ENCODE measurements at places on chromosomes 7 and 10. TPM values are rescaled to one million over a fixed set of nuclear protein-coding genes. Genes with fewer than 3 reads are reported as not detected.

KCP gene
- total RNA-seq, result 1.8 TPM

GRK5 gene
- total RNA-seq, result 2.5 TPM

IQUB gene
- total RNA-seq, result 0.96 TPM

SORCS3 gene
- total RNA-seq, result 0.82 TPM

- H3K36me3 ChIP-seq, result no peaks in the 10 kb centered on the region
- no peaks in the 10 kb centered on the region for H3K4me1 ChIP-seq
- H3K27me3 ChIP-seq, result no peaks in the 10 kb centered on the region
- no peak overlapping the region for H3K4me3 ChIP-seq
Measured at GRCh38 chr7:94556028-94556427, 46.4 kb downstream of the CASD1 start.

- H3K27me3 ChIP-seq, result no peaks in the 10 kb centered on the region
- no peak overlapping the region for H3K4me3 ChIP-seq
- no peaks in the 10 kb centered on the region for H3K36me3 ChIP-seq
Measured at GRCh38 chr7:53351681-53352080, 316.2 kb downstream of the POM121L12 start.

GRCh38 chr7:117572856-117573620 is 93.2 kb downstream of the CFTR start:
- H3K27me3 ChIP-seq, result no peaks in the 10 kb centered on the region
- no peaks in the 10 kb centered on the region for H3K4me1 ChIP-seq
- H3K27ac ChIP-seq, result no peak overlapping the region
- H3K36me3 ChIP-seq, result no peaks in the 10 kb centered on the region
- H3K4me3 ChIP-seq, result no peak overlapping the region

DNA sequence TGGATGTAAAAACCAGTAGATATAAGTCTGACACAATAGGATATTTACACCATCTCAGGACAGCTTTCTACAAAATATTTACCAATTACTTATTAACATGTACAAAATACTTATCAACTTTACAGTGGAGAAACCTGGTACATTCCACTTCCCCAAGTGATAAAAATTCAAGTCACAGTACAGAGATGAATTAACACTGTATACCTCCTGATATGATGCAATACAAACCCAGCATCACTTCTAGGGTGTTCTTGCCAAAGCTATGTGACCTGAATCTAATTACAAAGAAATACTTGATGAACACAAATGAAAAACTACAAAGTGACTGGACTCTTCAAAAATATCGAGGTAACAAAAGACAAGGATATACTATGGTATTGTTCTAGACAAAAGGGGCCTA is 156.4 kb upstream of the FGFR2 start:
- H3K36me3 ChIP-seq, result no peaks in the 10 kb centered on the region
- H3K4me3 ChIP-seq, result no peak overlapping the region
- no peaks in the 10 kb centered on the region for H3K4me1 ChIP-seq
- no peak for DNase-seq

GRCh38 chr10:31345886-31346285 is 26.9 kb downstream of the ZEB1 start:
- DNase-seq, result no peak
- no peak overlapping the region for H3K27ac ChIP-seq
- no peaks in the 10 kb centered on the region for H3K27me3 ChIP-seq
- no peaks in the 10 kb centered on the region for H3K36me3 ChIP-seq

DNA sequence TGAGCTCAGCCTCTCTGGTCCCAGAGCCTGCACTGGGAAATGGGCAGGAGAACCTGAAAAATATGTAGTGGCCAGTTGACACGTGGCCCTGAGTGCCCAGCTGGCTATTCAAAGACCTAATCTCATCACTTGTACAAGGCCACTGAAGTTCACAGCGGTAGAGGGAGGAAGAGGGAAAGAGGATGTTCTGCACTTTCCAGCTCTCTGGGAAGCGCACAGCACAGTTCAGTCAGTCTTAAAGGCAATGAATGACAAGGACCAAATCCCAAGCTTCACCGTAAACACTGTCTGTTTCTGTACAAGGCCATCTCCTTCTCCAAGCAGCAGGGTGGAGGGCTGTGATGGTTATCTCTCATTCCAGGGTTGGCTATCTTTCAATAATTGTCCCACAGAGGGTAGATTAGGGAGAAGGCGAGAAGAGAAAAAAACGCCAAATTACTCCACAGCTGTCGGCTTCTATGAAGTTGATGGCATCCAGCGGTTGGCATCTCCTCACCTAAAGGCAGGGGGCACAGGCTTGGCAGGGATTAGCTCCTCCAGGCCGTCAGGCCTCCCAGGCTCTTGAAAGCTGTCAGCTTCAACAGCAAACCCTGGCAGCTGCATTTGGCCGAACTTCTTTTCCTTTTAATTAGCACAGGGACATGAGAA is 10.6 kb downstream of the SFMBT2 start:
- no peaks in the 10 kb centered on the region for H3K36me3 ChIP-seq
- H3K27ac ChIP-seq, result no peak overlapping the region
- H3K27me3 ChIP-seq, result no peaks in the 10 kb centered on the region

- no peaks in the 10 kb centered on the region for H3K36me3 ChIP-seq
- no peak overlapping the region for H3K4me3 ChIP-seq
Measured at GRCh38 chr7:101557978-101558741, 70.9 kb downstream of the MYL10 start.

DNA sequence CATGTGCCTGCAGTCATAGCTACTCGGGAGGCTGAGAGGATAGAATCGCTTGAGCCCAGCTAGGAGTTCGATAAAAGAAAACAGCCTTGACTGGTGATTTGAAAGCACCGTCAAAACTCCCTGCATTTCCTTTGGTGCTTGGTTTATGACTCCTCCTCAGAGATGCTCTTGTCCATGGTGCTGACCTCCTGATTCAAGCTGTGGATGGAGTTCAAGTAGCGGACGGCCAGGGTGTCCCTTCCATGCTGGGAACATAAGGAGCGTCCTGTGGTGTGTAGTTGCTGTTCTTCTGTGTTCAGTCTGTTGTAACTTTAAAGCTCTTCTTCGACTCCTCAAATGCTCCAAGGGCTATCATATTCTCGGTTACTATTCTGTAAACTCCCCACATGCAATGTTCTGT is 382.5 kb upstream of the KIAA1217 start:
- H3K4me1 ChIP-seq, result no peaks in the 10 kb centered on the region
- H3K27me3 ChIP-seq, result no peaks in the 10 kb centered on the region
- DNase-seq, result peak; percentile 3
- no peaks in the 10 kb centered on the region for H3K36me3 ChIP-seq
- no peak overlapping the region for H3K4me3 ChIP-seq
